ENCODE measurements at places on chromosomes 3 and 15.
A peak's percentile ranks its signal among the peaks of the same experiment; 100 is the strongest.

DNA sequence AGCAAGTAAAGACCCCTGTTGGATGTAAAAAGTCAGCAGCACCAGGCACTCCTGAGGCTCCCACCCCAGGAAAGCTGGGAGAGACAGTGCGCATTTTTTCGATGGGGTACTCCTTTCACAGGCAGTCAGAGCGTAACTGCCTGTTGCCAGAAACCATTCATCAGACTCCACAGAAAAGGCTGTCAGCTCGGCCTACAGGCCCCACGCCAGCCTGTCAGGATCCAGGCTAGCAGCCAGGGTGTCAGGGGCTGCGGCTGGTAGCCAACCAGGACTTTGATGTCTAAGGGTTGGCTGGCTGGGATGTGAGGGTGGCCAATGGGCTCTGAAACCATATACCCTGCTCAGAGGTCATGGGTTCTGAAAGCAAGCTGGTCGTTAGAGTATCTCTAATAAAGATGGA lies 164.5 kb downstream of the WNT5A start:
- DNase-seq = no peak

GRCh38 chr3:4855676-4856075 lies 123.6 kb upstream of the BHLHE40 start:
- no peak for DNase-seq

- DNase-seq = no peak
These were observed 1.1 kb upstream of the WWTR1 start for GRCh38 chr3:149658744-149659497.

GRCh38 chr3:185693985-185694653 lies 108.0 kb downstream of the SENP2 start:
- peak; percentile 17 for DNase-seq

DNA sequence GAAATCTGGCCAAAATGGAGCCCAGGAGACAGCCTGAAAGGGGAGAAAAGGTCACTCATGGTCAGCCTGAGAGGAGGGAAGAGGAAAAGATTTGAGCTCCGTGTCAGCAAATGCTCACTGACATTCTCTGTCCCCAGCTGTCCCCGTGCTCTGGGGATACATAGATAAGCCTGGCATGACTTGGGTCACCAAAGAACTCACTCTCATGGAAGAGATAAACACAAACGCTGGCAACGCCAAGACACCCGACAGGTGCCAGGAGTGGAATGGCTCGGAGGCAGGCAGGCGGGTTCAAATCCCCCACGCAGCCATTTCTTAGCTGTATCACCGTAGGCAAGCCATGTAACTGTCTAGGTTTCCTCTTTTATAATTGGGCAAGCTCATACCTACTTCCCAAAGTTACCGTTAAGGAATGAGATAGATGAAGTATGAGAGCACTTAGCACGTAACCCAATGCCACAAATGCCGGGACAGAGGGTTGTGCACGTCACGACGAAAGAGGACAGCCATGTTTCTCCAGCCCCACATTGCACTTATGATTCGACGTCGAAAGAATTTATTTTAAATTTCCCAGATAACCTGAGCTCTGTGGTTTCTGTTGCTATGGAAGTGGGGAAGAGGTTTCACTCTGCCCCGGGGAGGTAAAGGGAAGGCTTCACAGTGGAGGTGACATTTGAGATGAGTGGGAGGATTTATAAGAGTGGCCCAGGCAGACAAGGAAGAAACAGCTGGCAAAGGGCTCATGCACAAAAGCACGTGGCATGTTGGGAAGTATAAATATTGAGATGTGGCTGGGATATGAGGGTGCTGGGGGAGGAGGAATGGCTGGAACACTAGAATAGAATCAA lies 41.4 kb upstream of the TSEN2 start:
- no peak for DNase-seq

DNA sequence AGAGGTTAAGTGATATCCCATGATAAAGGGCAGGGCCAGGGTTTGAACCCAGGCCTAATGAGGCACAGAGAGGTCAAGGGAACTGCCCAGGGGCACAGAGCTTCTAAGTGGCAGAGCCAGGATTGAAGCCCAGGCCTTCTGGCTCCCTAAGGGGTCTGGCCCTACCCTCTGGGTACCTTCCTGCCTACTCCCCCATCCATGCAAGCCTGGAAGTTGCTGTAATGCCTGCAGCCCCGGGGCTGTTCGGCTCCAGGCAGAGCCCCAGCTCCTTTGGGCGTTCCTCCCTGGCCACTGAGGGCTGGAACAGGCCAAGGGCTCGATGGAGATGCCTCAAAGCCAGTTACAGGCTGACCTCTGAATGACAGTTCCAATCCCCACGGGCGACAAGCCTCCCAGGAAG lies 4.5 kb downstream of the GRIP2 start:
- DNase-seq = no peak

GRCh38 chr3:155185631-155186071 lies 105.5 kb downstream of the MME start:
- DNase-seq = peak; percentile 72

Data from AG09309 (cell line).